Stimulated activated CD8-positive, alpha-beta memory T cell treated with anti-CD3 and anti-CD28 coated beads, Interleukin-15, amount 100 ng/mL, for 48 hours (primary cell): ENCODE measurements at places on chromosomes 4 and X.

- no peak for DNase-seq
Measured at GRCh38 chrX:47797084-47797483, 39.6 kb upstream of the ZNF81 start.

DNA sequence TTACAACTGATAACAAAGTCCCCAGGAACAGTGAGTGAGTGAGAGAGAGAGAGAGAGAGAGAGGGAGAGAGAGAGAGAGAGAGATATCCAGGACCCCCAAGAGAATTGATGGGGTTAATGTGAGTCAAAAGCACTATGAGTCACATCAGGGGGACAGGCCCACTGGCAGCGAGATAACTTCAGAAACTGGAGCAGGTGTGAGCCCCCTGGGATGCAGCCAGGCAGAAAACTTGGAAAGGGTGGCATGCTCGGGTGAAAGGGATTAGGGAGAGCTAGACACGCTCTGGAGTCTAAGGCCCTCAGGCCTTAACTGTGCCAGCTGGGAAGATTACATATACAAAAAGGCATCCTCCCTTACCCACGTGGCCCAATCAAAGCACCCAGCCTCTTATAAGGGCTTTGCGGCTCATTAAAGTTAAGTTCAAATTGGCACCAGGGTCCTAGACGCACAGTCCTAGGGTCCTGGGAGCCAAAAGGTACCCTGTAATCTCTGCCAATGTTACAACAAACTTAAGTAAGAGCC, 841 bp downstream of the ACOT9 start:
- no peak for DNase-seq

DNA sequence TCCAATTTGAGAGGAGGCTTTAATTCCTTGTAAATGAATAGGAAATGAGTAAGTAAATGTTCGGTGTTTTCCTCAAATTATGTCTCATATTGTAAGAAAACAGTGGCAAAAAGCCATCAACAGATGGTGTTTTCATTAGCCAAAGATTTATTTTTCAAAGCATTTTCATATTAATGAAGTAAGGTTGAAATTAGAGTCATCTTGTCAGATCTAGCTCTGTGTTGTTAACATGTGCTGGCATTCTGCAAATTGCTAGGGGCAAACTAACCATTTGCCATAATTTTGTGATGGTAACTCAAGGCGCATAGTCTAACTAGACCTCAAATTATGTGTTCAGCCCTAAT, 24.7 kb downstream of the MID2 start:
- DNase-seq: no peak

- DNase-seq: no peak
Measured at GRCh38 chr4:31737419-31737818, 1017.2 kb downstream of the PCDH7 start.

GRCh38 chr4:119728692-119729593, 100.3 kb upstream of the PDE5A start:
- DNase-seq: no peak

DNA sequence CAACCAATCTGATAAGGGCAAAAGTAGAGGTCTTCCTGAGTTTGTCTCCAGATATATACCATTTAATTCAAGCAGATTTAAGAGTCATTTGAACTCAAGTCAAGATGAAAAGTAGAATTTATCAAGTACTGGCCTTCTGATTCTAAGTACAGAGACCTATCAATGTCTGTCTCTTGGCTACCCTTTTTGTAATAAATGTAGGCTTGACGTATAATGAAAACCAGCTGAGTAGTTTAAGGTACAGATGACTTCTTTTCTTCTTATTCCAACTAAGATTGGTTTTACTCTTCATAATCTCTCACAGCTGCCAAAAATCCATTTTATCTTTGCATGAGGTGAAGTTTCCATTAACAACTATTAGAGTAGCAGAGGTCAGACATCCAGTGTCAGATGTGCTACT, 867.6 kb downstream of the FAT4 start:
- no peak for DNase-seq

- no peak for DNase-seq
Measured at GRCh38 chr4:52195869-52196268, 144.8 kb downstream of the SPATA18 start.

GRCh38 chrX:13094828-13095341, 50.5 kb upstream of the FAM9C start:
- DNase-seq: no peak

DNA sequence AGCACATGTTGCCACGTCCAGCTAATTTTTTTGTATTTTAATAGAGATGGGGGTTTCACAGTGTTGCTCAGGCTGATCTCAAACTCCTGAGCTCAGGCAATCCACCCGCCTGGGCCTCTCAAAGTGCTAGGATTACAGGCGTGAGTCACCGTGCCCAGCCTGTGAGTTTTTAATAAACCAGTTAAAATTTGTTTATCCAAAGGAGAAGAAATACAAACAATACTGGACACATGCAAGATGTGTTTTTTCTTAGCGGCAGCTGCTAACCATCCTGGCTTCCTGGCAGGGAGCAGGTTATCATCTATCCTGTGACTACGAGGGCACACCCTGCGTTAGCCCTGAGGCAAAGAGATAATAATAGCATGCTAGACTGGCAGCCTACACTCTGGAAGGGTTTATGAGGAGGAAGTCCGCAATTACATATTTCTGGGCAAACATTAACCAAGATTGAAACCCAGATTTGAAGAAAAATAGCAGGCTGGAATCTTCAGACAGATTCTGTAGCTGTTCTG, 191.4 kb downstream of the SPRY1 start:
- no peak for DNase-seq

DNA sequence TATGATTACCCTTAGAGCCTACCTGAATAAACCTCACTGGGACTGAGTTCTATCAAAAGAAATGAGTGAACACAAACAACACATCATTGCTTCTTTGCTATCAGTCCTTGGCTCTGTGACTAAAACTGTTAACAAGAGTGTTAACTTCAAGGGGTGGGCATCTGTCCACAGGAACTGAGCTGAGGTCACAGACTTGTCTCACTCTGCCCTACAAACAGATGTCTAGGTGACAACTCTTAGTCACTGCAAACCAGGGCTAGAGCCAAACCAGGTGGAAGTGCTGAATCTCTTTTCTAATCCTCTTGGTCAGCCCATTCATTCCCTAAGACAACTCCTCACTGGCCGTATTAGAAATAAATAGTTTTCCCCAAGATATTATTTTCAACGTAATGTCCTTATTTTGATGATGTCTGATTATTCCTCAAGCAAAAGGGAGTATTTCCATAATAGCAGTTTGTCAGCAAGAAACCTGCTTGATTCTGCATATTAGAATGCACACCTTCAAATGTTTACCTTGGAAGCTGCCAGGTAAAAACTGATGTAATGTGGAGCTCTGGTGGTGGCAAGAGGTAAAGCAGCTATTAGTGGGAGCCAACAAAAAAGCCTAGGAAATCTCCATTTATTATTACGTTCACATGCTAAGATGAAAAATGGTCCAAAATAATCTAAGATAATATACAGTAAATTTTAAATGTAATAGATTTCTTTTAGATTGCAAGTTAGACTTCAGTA, 4.0 kb downstream of the COL25A1 start:
- no peak for DNase-seq

DNA sequence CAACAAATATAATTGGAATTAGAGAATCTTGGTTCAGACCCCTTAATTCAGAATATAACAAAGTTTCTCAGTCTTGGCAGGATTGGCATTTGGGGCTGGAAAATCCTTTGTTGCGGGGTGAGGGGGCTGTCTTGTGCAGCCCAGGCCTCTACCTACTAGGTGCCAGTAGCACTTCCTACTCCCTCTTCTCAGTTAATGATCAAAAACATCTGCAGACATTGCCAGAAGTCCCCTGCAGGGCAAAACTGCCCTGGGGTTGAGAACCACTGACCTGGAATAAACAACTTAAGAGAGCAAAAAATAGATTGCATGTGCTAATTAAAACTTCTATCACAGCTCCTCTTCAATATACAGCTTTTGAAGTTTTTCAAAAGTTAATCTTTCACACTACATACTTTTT, 36.7 kb upstream of the CXorf38 start:
- DNase-seq: no peak

DNA sequence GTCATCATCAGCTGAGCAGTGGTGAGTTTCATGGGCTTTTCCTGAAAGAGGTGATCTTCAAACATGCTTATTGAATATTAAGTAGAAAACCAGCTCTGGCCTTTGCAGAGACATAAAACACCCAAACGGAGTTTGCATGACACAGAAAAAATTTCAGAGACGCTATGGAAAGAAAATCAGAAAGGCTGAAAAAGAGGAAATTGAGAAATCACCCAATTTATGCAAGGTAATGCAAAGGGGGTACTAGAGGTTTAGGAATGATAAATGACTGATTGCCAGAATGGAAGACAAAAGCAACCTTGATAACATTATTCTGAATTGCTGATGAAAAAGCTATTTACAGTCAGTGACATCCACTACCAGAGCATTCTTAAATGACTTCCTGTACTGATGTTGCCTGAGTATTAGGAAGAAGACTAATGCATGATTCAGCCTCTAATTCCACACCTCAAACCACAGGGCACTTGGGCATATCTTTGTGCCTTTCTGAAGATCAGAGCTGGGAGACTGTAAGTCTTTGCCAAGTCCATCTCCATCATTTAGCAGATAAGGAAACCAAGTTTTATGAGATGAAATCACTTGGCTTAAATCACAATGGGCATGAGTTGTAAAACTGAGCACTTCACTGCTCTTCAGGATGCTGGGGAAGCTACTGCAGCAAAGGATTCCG, 565.7 kb downstream of the PPARGC1A start:
- no peak for DNase-seq

DNA sequence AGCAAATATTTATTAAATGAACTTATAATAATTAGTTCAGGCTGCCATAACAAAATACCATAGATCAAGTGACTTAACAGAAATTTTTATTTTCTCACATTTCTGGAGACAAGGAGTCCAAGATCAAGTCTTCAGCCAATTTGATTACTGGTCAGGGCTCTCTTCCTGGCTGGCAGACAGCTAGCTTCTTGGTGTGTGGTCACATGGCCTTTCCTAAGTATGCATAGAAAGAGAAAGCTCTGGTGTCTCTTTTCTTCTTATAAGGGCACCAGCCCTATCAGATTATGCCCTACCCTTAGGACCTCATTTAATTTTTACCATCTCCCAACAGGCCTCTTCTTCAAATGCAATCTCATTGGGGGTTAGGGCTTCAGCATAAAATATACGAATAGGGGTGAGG, 438.5 kb upstream of the INTU start:
- no peak for DNase-seq

- no peak for DNase-seq
Measured at GRCh38 chr4:139986106-139986505, 167.9 kb downstream of the MAML3 start.

- DNase-seq: no peak
Measured at GRCh38 chr4:54076673-54077072, 12.3 kb upstream of the CHIC2 start.

GRCh38 chr4:185656467-185656931, 121.2 kb upstream of the PDLIM3 start:
- DNase-seq: no peak

DNA sequence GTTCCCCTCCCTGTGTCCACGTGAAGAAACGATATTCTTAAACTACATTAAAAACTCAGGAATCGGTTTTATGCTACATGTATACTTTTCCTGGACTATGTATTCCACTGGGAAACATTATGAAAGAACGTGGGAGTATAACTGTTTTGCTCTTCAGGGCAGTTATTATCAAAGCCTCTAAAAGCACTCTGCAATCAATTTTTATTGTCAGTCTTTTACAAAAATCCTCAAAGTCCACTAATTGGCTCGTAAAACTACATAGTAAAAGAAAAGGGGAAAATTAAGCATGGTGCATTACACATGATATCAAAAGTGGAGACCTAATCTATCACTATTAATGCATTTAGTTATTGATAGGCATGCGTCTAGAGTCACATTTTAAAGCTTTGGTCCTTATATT, 11.4 kb upstream of the CFAP299 start:
- DNase-seq: no peak

DNA sequence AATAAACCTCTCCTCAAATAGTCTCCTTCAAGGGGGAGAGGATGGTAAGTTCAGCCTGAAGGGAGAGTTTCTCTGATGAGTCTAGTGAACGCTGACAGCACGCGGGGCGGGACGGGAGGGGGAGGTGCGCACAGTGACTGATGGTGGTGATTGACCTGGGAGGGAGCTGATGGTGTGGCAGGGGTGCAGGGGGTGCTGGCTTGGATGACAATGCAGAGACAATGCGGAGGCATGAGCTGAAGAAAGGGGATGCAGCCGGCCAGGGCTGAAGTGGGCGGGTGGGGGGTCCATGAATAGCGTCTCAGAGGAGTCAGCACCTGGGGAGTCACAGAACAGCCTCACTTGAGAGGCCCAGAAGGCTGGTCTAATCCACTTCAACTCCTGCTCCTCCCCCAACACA, 142.5 kb upstream of the PJA1 start:
- no peak for DNase-seq

DNA sequence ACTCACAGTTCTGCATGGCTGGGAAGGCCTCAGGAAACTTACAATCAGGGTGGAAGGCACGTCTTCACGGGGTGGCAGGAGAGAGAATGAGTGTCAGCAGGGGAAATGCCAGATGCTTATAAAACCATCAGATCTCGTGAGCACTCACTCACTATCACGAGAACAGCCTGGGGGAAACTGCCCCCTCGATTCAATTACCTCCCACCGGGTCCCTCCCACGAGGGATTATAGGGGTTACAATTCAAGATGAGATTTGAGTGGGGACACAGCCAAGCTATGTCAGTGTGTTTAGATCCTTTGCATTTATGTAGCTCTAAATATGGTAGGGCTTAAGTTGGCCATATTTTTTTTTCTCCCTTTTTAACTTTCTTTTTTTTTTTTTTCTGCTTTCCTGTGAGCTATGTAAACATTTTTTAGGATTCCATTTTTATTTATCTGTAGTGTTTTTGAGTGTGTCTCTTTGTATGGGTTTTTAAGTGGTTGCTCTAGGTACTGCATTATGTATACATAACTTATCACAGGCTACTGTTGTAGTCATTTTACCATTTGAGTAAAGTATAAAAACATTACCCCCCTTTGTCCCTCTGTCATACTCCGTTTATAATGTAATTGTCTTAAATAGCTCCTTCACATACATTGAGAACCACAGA, 79.0 kb downstream of the ADRA2C start:
- no peak for DNase-seq

DNA sequence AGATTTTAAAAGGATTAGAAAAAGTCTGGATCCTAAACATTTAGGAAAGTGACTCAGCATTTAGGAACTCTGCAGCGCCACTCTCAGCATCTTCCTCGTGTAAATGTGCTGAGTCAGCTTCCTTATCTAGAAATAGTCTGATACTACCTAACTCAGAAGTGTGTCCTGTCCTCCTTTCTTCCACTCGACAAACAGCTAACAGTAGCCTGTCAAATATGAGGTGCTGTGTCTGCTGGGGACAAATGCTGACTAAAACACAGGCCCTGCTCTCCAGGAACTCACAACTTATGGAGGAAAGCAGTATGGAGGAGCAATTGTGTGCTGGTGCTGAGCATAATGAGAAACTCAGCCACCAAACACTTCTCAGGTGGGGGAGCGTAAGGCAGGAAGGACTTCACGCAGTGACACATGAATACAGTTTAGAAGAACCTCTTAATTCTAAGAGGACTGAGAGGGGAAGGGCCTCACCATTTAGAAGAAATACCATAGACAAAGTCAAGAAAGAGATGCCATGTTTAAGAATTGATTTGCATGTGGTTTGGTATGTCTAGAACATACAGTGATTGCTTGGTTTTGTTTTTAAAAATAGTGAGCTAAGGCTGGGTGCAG, 125.3 kb downstream of the SOWAHB start:
- DNase-seq: no peak

- DNase-seq: no peak
Measured at GRCh38 chr4:23878912-23879732, 10.7 kb downstream of the PPARGC1A start.
